ENCODE measurements at places on chromosomes 3 and 15.

GRCh38 chr3:142394921-142395622, 52.8 kb downstream of the XRN1 start:
- no peak for DNase-seq

GRCh38 chr15:85709250-85709649, 85.5 kb downstream of the KLHL25 start:
- DNase-seq: no peak

DNA sequence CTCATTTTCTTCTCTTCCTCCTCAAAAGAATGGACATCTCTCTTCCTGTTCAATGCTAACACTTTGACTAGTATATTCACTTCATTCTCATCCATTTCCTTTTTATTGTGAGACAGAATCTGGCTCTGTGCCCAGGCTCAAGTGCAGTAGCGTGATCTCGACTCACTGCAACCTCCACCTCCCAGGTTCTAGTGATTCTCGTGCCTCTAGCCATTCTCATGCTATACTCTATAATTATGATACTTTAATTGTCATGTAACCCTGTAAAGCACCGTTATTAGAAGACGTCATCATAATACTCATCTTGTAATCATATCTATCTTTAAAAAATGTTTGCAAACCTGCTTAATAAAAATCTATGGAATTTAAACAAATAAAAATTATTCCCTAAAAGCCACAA, 107.0 kb downstream of the SHOX2 start:
- no peak for DNase-seq

DNA sequence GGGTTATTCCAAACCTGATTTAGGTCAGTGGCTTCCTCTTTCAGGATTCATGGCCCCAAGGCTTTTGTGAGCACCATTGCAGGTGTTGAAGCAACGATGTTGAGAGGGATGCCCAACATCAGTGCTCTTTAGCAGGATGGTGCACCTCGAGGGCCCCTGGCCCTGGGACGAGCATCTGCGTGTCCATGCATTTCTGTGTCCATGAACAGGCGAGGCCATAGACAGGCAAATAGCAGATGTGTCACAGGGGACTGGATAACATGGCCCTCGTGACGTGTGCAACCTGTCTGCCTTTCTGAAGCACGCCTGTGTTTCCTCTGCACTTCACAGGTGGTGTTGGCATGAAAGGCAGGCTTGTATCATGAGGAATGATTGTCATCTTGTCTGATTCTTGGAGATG, 132.3 kb downstream of the SNRPN start:
- no peak for DNase-seq

DNA sequence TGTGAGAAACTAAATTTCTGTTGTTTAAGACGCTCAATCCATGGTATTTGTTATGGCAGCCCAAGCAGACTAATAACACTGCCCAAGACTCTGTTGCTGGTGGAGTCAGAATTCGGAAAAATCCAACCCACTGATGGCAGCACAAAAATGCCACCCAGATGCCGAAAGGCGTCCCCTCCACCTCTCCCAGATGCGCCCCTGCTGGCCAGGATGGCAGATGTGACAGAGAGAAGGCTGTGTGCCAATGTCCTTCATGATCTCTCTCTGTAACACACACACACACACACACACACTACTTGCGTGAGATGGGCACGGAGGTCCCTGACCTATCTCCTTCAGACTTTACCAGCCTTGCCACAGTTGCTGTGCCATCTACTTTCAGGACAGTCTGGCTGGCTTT, 10.9 kb upstream of the LYSMD4 start:
- DNase-seq: no peak

- DNase-seq: no peak
These were observed 790 bp downstream of the DUT start for GRCh38 chr15:48331796-48332641.

GRCh38 chr3:61535826-61536225, 25.5 kb upstream of the PTPRG start:
- DNase-seq: no peak

DNA sequence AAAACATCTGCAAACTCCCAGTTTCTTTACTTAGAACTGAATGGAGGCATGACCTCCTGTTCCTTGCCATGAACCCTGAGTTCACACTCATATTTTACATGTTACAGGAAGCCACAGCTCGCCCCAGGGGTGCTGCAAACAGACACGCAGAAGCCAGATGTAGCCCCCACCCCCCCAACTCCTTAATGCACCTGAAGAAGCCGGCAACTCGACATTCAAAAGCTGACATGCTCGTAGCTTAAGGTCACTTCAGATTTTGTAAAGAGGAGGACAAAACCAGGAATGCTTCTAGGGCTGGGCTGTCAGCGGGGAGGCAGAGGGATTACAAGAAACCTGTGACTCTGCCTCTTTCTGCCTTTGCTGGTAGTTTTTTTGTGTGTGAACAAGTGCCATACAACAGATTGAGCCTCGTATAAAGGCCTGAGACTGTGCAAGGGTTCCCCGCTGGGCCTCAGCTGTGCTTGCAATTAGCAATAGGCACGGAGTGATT, 42.0 kb upstream of the FEZF2 start:
- DNase-seq: no peak

GRCh38 chr15:92383519-92384324, 10.0 kb upstream of the ST8SIA2 start:
- DNase-seq: no peak

DNA sequence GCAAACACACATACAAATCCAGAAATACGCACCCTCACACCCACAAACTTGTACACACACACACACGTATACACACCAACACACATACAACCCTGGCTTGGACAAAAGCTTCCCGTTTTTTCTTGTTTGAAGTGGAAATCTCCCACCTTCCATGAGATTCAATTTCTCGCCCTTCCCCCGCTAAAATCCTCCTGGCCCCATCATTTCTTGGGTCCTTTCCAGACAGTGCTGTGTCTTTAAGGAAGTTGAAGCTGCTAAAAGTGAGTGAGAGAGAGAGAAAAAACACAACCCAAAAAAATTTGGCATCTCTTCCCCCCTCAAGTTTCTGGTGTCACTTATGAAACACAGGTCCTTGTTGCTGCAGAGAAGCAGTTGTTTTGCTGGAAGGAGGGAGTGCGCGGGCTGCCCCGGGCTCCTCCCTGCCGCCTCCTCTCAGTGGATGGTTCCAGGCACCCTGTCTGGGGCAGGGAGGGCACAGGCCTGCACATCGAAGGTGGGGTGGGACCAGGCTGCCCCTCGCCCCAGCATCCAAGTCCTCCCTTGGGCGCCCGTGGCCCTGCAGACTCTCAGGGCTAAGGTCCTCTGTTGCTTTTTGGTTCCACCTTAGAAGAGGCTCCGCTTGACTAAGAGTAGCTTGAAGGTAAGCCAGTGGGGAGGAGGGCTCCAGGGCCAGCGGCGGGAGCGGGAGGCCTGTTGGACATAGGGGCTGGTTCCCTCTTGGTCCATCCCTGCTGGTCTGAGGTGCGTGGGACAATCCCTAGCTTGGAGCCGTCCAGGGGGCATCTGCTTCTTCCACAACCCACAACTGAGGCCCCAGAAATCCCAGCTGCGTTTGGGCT, at the start of gene ISLR:
Gene ISLR (plus strand): TSS at position 331 of the 839 bp plus-strand sequence. CDS start 1,149 bp downstream, outside the sequence.
- DNase-seq: no peak

DNA sequence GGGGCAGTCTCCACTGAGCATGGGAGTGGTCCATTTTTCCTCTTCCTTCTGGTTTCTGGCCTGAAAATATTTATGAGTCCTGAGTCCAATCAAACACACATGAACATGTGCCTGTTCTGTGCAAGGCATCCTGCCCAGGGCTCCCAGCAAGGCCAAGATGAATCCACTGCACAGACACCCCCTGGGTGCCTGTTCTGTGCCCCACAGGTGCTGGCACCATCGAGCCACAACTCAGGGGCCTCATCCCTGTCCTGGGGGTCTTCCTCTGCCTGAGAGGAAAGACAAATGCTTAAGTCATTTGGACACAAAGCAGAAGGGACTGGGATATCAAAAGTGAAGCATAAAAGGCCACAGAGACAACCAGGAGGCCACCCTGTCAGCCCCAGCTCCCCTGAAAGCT, 87.4 kb upstream of the IQSEC1 start:
- DNase-seq: no peak

DNA sequence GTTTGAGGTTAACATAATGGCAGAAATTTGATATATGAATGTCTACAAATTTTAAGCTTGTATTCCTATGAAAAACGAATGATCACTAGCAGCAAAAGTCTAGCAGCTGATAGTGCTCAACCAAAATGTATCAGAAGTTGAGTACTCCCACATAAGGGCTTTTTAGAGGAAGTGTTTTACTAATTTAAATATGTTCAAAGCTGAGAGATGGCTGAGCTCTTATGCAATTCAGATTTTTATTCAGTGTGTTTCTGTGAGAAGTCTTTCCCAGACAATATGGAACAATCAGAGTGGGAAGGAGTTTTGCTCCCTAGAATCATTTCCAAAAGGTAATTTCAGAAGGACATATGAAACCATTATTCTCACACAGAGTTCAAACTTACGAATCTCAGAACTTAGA, 327.0 kb downstream of the ZPLD1 start:
- no peak for DNase-seq

DNA sequence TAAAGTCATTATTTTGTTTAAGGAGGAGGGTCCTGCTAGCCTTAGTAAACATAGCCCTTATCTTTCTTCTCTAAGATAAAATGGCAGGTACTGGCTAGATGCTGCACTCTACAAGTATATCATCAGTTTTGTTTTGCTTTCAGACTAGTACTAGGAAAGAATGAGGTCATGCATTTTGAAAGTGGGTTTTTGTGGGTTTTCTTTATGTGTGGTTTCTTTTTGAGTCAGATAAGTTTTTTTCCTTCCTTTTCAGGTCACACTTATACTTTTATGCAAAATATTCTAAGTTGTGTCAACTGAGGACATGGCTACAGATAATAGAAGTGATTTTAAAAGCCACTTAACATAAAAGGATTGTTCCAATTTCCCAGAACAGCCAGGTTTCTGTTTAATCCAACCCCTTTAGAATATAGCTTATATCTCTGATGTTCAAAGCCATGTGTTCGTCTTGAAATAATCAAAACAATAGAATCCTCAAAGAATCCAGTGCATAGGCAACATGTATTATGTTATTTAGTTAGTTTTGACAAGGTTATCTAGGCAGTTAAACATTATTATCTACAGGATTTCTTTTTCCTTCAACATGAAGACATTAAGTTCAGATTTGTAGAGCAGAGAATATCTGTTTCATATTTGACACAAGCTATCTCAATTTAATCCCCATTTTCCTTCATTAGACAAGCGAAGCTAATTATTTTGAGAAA, 406.2 kb downstream of the RBMS3 start:
- DNase-seq: no peak
